Anterior cingulate cortex (tissue), 58 donors: ENCODE measurements at places on chromosomes 16 and 17.

DNA sequence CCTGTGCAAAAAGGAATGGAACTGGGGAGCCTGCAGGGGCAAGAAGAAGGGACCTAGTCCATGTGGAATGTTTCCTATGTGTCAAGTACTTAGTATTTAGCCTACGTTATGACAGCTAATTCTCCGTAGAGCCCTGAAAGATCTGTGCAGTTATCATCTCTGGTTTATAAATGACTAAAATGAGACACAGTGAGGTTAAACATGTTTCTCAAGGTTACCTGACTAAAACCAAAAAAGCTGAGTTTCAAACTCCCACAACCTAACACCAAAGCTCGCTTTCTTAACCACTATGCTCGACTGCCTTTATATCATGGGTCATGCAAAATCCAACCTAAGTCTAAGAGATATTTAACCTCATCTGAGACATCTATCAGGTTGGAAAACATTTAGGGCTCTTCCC, 53.3 kb upstream of the CCL2 start:
- no peak for DNase-seq

DNA sequence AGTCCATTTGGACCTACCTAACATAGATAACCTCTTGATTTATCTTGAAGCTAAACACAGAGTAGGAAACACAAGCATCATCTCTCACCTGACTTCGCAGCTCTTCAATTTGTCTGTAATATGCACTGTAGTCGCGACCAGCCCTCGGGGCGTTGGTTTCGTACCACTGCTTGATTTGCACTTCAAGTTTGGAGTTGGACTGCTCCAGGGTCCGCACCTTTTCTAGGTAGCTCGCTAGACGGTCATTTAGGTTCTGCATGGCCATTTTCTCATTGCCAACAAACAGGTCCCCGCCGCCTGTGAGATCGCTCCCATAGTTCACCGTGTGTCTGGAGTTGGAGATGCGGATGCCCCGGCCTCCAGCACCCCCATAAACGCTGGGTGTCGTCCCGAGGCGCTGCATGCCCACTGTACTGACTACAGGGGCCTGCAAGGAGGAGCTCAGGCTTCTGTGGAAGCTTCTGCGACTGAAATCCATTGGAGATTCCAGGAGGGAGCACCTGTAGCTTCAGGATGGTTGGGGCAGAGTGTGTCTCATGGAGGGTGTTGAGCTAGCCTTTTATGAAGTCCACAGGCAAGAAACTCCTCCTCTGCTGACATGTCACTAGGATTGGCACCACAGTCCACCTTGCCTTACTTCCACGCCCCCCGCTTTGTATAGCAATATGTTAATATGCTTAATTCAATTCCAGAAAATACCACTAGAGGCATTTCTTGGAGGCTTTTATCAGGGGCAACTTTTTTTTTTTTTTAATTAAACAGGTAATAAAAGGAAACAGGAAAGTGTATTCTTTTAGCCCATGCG, at the start of gene KRT20:
Gene KRT20, minus strand, starts transcription at position 535 of the 805 bp plus-strand sequence. Its CDS starts 57 bp downstream, at position 478.
- no peak for DNase-seq

GRCh38 chr16:76527244-76527643, 250.0 kb downstream of the CNTNAP4 start:
- DNase-seq = no peak

DNA sequence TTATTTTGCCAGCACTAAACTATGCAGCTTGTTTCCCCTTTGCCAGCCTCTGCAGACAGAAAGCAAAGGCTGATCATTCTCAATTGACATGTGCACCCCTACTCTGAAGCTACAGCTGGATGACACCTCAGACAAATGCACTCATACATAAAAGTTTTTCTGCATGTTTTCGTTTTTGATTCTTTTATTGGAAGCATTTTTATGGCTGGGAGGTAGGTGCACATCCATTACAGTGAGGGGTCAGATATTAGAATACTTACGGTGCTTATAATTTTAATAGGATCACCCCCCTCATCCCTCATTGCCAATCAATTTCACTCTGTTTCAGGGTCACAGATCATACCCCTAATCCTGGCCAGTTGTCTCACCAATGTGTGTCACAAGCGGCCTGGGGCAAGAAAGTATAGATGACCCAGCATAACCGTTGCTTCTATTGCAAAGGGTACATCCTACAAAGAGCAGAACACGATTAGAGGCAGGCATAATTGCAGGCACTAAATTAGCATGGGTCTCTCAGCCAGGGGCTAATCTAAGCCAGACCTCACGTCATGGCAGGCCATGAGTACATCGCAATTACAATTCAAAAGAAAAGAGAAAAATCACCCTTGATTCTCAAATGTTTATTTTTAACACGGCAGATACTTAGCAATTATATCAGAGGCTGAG, 89.5 kb upstream of the SOX9 start:
- DNase-seq = no peak

DNA sequence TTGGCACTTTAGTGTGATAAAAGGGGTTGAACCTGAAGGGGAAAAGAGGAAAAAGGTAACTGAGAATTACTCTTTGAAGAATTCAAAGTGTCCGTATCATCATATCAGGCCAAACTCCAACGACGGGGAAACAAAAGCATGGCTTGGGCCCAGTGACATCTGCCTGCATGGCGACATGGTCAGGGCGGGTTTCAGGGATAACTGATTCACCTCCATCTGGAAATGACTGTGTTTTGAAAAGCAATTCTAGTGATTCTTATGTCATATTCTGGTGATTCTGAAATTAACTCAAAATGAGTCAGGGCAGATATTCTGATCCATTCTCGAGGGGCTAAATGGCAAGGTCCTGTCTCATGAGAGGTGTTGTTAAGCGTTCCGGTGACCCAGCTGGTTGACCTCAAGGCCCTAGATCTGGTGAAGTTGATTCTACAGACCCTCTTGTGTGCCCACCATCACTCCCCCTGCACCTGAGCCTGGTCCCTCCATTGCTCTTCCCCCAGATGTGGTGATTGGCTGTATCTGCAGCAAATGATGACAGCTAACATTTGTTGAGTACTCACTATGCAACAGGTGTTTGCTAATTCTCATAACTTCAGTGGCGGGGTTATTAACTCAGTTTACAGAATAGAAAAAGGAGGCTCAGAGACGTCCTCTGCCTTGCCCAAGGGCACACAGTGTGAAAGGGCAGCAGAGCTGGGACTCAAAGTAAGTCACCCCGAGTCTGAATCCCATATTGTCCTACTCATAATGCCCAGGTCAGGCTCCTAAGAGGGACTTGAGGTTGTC, 251.8 kb downstream of the MAF start:
- DNase-seq = no peak

DNA sequence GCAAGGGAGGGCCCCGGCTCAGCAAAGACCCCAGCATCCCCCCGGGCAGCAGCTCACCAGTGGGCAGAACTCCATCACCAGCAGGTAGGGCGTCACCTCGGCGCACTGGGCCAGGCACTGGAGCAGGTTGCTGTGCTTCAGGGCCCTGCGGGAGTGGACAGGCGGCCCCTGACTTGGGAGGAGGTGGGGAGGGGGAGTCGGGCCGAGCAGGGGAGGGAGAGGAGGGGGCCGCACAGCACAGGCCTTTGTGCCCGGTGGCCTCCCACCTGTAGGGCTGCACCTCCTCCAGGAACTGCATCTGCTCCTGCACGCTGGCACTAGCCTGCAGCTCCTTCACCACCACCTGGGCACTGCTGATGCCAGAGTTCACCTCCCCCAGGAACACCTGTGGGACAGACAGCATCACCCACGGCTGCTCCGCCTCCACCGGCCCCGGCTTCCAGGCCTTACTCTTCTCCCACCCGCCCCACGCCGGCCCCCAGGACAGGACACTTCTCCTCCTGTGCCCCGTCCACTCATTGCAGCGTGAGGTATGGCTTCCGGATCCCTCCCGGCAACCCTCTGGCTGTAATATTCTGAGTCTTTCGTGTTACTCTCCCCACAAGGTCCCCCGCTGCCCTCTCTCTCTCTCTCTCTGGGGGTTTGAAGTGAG, 37.7 kb upstream of the PVALEF start:
- no peak for DNase-seq

DNA sequence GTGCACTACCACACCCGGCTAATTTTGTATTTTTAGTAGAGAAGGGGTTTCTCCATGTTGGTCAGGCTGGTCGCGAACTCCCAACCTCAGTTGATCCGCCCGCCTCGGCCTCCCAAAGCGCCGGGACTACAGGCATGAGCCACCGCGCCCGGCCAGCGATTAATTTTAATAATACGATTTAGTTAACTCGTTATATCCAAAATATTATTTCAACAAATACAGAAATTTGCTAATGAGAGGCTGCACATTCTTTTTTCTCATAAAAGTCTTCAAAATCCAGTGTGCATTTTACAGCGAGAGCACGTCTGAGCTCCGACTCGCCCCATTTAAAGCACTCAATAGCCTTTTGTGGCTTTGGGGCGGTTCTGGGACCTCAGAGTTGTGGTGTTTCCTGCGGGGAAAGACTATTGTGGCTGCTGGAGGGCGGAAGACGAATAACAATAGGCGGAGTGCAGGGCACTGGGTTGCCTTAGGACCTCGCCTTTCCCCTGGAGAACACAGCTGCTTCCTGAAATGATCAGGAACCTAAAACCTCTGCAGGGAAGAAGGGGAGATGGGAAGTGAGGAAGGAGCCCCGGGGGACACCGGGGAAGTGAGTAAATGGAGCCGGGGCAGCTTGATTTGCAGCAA, 2.9 kb upstream of the ZSCAN10 start:
- no peak for DNase-seq

DNA sequence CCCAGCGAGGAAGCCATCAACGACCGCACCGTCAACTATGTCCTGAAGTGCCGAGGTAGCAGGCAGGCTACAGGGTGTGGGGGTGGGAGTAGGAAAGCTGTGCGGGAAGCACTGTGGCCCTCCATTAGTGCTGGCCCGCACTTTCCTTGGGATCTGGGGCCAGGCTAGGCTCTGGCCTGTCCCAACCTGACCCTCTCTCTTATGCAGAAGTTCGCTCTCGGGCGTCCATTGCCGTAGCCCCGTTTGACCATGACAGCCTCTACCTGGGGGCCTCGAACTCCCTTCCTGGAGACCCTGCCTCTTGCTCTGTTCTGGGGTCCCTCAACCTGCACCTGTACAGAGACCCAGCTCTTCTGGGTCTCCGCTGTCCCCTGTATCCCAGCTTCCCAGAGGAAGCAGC, 8.6 kb downstream of the PLEKHG4 start:
- DNase-seq = no peak

DNA sequence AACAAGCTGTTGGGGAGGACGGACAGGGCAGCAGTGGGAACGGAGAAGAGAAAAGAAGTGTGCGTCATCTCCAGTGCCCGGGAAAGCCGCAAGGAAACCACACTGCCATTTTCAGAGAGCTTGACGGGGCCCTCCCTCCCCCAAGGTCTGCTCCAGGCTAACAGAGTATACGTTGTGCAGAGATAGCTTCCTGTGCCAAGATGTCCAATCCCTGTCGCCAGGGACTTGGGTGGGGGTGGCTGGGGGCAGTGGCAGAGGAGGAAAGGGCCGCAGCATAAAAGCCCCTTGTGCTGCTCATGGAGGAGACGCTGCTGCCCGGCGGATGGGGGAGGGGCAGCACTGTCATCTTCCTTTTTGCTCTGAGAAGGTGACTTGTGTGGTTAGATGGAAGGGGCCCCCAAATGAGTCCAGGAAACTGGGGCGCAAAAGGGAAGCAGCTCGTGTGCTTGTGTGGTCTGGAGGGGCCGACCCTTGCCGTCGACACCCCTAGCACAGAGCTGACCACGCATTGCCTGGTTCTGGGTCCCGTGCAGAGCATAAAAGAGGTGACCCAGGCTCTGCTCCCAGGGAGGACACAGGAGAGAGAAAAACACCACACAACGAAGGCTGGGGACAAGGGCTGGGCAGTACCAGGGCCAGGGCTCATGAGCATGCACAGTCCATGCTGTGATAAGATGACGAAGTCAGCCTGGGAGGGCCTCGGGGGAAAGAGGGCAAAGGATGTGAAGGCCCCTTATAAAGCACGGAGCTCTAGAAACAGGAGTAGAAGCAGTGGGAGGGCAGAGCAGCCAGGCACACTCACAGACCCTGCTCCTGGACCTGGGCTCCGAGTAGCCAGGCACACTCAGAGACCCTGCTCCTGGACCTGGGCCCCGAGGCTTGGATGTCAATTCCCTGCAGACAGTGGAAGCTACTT, 372.7 kb downstream of the SLC39A11 start:
- peak; percentile 12 for DNase-seq

- no peak for DNase-seq
Observed at GRCh38 chr16:20866801-20867200, 33.4 kb downstream of the DCUN1D3 start.

- DNase-seq = no peak
Observed at GRCh38 chr16:55532227-55532626, 23.4 kb downstream of the LPCAT2 start.

DNA sequence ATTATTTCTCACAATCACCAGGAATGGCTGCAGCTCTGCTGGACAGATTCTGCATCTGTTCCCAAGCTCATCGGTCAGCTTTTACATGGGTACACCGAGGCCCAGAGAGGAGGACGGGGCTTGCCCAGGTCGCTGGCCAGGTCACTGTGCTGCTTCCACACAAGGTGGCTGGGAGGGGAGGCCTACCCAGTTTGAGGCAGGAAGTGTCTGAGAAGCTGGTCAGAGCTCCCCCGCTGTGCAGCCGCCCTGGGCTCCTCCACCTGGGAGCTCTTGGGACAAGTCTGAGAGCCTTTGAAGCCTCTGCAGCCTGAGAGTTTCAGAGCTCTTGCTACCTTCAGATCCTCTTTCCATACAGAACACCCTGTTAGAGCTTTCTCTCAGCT, 143.3 kb downstream of the CLEC16A start:
- no peak for DNase-seq

GRCh38 chr17:69880591-69881112, 194.4 kb upstream of the KCNJ16 start:
- DNase-seq = no peak
